G401 (cell line): ENCODE measurements at places on chromosomes 2 and 18.

- peak; percentile 3 for DNase-seq
Observed at GRCh38 chr2:152861349-152861942, 143.0 kb downstream of the ARL6IP6 start.

DNA sequence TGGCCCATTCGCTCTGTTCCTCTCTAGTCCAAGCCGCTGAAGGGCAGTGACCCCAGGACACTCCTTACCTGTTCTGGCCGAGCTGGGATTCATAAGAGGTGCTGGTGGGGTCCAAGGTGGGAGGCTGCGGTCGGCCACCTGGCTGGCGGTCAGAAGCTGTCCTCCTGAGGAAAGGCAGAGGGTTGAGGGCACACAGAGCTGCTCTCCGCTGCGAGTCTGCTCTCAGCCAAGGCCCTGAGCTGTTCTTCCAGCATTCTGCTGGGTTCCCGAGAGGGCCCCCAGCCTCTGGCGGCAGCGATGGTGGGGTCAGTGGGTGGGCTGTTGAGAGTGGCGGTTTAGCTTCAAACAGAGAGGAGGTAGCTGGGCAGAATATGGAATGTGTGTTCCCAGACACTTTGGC, 3.8 kb downstream of the PCARE start:
- DNase-seq, result no peak

DNA sequence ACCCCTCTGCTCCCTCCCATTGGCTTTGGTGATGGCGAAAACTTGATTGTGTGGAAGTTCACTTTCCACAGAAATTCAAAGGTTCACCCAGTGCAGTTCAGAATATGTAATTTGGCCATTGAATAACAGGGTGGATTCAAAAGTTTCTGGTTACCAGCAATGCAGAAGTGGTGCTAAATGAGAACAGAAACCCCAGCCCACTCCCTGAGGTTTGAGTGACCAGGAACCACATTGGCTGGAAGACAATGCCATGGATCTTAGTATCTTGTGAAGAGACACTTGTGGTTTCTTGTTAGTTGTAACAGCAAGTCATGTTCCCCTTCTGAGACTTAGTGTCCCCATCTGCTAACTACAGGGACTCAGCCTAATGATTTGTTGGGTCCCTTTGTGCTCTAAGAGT, 49.8 kb downstream of the QPCT start:
- no peak for DNase-seq

- no peak for DNase-seq
Observed at GRCh38 chr2:138455691-138456090, 45.9 kb upstream of the SPOPL start.

- DNase-seq, result no peak
Observed at GRCh38 chr2:45889053-45889452, 237.6 kb downstream of the PRKCE start.
